NCI-H1436 (cell line): ENCODE measurements at places on chromosomes 7 and 10.

DNA sequence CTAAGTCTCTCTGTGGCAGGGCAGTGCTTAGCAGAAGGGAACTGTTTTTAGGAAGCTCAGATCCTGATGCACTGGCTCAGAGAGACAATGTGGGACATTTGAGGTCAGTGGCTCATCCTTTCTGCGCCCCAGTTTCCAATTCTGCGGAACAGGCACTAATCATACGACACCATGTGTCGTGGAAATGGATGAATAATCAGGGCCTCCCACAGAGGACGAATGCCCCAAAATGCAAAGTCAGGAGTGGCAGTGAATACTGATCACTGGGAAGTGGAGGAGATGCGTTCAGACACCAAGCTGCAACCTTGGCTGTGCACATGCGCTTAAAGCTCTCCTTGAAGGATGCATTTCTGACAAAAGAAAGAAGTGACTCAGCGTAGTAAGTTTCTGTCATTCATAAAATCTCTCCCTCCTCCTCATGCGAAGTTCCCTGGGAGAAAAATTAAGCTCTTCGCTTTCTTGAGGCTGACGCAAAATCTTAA lies 21.9 kb upstream of the ECHDC3 start:
- DNase-seq: no peak

- DNase-seq: no peak
Observed at GRCh38 chr10:71125749-71126107, 86.6 kb upstream of the UNC5B start.

GRCh38 chr7:139734395-139734794 lies 43.4 kb downstream of the HIPK2 start:
- DNase-seq: no peak

DNA sequence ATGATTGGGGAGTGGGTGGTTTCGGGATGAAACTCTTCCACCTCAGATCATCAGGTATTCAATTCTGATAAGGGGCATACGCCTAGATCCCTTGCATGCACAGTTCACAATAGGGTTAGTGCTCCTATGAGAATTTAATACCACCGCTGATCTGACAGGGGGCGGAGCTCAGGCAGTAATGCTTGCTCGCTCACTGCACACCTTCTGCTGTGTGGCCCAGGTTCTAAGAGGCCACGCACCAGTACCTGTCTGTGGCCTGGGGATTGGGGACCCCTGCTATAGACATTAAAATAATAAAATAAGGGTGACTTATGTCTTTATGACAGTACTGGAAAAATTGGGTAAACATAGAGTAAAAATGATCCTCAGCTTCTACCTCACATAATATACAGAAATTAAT lies 66.1 kb downstream of the SAMD9 start:
- no peak for DNase-seq

DNA sequence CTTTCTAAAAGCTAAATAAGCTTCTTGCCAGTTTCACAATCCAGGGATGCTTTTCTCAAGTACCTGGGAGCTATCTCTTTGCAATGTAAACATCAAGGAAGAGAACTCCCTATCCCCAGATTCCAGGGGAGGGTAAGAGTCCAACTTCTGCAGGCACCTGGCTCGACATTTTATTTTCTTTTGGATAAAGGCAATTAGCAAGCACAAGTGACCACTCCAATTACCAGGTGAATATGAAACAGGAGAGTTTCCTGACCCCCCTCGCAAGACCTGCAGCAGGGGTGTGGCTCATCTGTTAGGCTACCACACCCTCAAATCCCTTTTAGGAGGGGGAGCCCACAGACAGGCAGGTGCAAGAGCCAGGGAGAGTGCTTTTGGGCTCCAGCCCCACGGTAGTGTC lies 28.6 kb upstream of the LANCL2 start:
- no peak for DNase-seq

DNA sequence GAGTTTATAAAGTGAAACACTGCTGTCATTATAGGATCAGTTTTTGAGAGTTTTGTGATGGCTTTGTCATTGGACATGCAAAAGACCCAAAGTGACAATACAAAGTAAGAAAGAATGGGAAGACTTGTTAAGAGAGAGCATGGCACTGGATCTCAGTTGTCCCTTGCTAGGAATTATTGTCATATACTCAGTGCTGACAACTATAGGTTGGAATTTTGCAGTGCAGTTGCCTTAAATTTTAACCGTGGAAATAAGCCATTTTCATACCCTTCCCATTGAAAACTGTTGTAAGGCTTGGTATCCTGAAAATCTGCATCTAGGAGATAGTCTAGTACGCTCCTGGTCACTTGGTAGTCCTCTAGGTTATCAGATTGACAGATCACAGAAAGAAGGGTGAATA lies 1156.7 kb downstream of the GATA3 start:
- no peak for DNase-seq

- no peak for DNase-seq
Observed at GRCh38 chr7:81190997-81191768, 272.3 kb upstream of the SEMA3C start.

DNA sequence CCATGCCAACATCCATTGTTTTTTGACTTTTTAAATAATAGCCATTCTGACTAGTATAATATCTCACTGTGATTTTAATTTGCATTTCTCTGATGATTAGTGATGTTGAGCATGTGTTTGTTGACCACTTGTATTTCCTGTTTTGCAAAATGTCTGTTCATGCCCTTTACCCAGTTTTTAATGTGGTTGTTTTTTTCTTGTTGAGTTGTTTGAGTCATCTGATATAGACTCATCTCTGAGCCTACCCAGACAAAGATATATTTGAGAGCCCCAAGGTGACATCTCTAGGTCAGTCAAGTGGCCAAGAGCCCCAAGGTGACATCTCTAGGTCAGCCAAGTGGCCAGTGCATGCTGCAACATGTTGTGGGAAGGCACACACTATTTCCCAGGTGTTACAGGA lies 224.7 kb downstream of the HECW1 start:
- DNase-seq: no peak

DNA sequence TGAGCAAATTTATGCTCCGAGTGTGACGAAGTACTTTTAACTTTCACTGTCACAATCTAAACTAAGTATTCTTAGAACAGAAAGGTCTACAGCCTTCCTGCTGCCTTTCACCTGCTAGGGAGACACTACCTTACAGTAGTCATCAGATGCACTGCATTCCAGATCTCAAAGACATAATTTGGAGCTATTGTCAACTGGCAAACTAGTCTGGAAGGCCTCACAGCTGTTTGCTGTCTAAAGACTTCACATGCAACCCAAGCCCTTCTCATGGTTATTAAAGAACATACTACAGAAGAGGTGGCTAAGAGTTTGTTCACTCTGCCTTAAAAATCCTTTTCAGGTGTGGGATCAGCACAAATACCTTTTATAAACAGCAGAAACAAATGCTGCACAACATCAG lies 91.8 kb upstream of the KCNIP2 start:
- DNase-seq: no peak

GRCh38 chr7:99576251-99576650 lies 17.8 kb downstream of the ZNF655 start:
- no peak for DNase-seq
